GOT3 (cell line): ENCODE measurements at places on chromosomes 5 and 9.

DNA sequence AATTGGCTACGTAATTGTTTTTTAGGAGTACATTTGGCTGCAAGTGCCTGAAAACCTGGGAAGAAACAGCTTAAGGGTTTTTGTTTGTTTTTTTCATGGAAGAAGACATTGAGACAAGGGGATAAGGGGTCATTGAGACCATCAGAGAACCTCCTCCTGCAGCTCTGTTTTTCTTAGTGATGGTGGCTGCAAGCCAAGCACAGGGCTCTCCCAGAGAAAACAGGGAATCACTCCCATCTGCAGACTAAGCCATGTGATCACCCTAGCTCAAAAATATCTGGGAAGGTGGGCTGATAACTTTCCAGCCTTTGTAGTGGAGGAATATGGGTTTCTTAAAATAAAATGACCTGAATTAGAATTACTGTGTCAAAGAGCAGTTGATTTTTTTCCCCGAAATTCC lies 25.1 kb downstream of the PALM2AKAP2 start:
- DNase-seq, result no peak

- DNase-seq, result no peak
Measured at GRCh38 chr9:74494490-74494889, 2.6 kb upstream of the RORB start.

- DNase-seq, result peak; percentile 19
Measured at GRCh38 chr9:35905912-35906679, at the start of gene HRCT1. Gene HRCT1, plus strand, starts transcription at chr9:35906202. Its CDS starts 86 bp downstream, at chr9:35906288.

GRCh38 chr5:16446993-16447392 lies 18.6 kb downstream of the ZNF622 start:
- no peak for DNase-seq

GRCh38 chr9:97904725-97905124 lies 17.6 kb downstream of the TRMO start:
- DNase-seq, result no peak

GRCh38 chr5:33312571-33313549 lies 127.9 kb upstream of the TARS1 start:
- no peak for DNase-seq

DNA sequence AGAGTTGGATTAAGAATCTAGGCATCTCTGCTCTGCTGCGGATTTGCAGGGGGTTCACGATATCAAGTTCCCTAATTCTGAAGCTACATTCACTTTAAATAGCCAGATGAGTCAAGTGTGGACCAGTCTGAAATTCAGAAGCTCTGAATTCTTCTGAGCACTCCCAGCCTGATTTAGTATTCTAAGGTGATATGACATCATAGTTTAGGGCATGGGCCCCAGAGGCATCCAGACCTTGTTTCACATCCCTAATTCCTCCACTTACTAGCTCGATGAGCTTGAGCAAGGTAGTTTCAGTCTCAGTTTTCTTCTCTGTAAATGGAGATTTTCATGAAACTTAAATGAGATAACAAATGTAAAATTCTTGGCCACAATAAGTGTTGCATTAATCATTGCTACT lies 65.2 kb downstream of the TMEM167A start:
- no peak for DNase-seq

GRCh38 chr5:194603-195209 lies 3.4 kb downstream of the LRRC14B start:
- DNase-seq, result no peak

DNA sequence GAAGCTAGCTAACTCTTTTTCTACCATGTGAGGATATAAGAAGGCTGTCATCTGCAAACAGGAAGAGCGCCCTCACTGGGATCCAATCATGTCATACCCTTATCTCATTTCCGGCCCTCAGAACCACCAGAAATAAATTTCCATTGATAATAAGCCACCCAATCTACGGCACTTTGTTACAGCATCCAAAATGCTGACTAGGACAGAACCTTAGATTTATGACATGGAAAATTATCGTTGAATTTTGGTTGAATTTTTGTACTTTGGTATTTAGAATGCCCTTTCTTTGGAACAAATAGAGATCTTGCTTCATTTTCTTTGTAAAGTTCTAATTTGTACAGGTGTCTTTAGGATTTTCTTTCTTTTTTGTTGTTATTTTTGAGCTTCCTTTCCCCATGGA lies 53.3 kb upstream of the CYLC2 start:
- no peak for DNase-seq

GRCh38 chr9:13083366-13083765 lies 196.1 kb downstream of the MPDZ start:
- no peak for DNase-seq

DNA sequence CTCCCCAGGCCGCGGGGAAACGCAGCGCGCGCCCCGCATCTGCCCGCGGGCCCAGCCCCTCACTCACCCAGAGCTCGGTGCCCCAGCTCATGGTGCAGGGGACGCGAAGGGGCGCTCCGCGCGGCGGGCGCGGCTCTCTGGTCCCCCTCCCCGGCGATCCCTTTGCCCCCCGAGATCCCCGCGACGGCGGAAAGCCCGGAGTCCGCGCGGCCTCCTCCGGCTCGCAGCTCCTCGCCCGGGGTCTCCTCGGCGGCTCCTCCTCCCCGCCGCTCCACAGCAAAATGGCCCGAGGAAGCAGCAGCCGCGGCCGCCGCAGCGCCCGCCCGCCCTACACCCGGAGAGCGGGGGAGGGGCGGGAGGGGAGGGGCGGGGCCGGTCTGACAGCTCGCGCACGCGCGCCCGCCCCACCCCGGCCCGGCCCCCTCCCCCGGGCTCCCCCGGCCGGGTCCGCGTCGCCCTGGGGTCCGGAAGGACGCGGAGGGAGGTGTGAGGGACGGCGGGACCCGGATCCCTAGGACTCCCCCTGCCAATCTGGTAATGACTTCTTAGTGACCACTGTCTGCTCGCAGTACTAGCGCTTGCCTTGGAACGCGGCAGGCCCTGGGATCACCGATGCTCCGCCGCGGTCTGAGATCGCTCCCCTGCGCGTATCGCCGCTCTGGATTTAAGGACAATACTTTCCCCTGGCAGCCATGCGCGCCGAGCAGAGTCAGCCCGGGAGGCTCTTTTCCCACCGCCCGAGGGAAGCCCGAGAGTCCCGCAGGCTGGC lies at the start of gene FNBP1:
Gene FNBP1 (minus strand): TSS at position 305 of the 769 bp plus-strand sequence. CDS start 214 bp downstream, at position 91.
- no peak for DNase-seq

GRCh38 chr9:98795970-98796363 lies 388 bp downstream of the ANKS6 start:
- no peak for DNase-seq

DNA sequence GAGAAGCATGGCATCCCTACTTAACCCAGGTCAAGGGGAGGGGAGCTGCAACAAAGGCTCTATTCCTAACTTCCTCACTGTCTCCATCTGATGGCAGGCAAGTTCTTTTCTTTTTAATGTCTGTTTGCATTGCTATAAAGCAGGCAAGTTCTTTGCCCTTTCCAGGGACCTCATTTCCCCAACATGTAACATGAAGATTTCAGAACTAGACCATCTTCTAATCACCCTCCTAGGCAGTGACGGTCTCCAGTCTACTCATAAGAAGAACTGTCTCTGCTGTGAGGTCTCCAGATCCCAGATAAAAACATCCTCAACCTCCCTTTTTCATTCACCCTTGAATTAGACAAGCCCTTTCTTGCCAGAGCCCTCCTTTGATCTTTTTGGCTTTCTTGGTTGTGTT lies 42.1 kb downstream of the PPP1R2B start:
- no peak for DNase-seq

GRCh38 chr9:96383165-96383942 lies at the start of gene SLC35D2:
Gene SLC35D2, minus strand, starts transcription at chr9:96383711. Its CDS starts 77 bp downstream, at chr9:96383634.
- no peak for DNase-seq
